ENCODE measurements at places on chromosomes 3 and 15.
A peak's percentile ranks its signal among the peaks of the same experiment; 100 is the strongest.

DNA sequence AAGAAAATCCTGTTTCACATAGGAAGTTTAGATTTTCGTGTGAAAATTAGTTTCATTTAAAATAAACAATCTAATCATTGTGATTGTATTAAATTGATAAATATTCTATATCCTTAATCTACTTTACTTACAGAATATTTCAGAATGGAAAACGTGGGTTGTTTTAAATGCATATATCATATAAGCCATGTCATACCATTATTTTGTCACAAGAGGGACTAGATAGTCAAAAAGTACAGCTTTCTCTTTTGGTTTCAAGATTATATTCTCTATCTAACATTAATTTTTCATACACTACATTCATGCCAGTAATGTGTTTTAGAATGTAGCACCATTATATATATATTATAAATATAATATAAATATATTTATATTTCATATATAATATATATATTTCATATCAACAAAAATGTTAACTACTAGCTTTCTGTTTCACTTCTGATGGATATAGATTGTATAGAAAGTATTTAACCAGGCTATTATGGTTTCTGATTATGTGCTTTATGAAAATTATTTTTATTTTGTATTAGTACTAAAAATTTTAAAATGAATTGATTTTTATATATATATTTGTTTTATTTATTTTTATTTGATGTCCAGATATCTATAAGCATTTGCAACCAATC, 45.3 kb downstream of the OSTN start:
- no peak for DNase-seq

DNA sequence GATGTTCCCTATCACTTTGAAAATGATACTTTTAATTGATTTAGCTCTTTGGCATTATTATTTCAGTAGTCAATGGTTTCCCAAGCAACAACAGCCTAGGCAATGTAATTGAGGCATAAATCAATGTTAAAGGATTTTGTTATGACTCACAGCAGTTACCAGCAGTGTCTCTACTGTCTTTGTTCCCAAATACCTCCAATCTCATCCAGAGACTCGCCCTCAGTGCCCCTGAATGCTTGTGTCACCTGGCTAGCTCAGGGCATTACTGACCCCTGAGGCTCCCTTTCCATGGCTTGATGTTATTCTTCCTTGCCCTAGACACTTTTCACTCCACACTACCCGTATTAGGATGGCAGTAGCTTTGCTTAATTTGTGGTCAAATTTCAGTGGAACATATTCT, 227.2 kb downstream of the SQOR start:
- no peak for DNase-seq

DNA sequence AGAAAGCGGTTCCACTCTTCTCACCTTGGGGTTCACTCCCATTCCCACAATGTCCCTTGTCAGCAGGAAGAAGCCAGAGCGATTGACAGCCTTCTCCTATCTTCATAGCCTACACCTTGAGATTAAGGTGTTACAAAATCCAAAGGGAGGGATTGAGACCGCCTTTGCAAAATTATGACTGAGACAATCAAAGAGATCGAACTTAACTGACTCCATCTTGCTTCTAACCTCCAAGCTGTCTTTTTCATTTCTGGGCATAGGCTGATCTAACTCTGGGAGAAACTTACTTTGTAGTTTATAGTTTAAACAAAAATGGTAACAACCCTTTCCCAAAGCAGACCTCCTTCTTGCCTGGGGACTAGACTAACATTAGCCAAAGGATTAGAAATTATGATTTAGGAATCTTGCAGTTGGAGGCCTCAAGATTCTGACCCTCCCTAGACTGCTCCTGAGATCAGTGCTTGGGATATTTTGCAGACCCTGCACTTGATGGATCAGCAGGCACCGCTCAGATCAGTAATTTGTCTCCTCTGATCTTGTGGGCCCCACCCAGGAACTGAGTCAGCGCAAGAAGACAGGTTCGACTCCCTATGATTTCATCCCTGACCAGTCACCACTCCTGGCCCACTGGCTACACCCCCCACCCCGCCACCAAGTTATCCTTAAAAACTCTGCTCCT, 40.0 kb downstream of the PAQR5 start:
- DNase-seq = peak; percentile 21

DNA sequence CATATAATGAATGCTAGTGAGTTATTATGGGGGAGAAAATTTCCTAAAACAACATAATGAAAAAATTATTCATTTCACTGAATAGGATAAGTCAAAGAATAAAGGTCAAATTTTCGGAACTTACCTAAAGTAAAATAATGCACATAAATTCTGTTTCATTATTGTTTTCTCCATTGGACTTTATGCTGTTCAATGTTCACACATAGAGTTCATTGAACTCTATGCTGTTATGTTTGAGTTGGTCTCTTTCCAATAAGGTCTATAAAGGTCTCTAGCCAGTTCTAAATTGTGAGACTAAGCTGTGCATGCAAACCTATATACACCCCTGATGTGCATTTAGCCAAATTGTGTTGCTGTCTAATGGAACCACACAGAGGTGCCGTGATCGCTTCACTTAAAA, 28.5 kb upstream of the STT3B start:
- no peak for DNase-seq

GRCh38 chr3:98180319-98180890, 13.9 kb downstream of the OR5H15 start:
- DNase-seq = no peak

DNA sequence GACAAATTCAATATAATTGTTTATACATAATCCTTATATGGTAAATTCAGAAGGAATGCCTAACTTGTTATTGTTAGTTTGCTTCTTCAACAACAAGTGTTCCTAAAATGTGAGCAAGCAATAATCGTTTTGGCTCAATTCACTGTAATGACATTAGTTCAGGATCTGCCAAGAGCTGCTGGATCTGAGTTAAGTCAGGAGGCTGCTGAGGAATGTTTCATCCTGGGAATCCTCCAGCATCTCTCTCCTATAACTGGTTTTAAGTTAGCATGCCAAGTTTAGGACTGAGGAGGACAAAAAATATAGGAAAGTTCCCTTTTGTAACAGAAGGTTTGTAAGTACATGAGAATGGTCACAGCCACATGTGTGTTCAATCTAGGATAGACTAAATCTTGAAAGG, 4.9 kb upstream of the GTF2A2 start:
- no peak for DNase-seq

DNA sequence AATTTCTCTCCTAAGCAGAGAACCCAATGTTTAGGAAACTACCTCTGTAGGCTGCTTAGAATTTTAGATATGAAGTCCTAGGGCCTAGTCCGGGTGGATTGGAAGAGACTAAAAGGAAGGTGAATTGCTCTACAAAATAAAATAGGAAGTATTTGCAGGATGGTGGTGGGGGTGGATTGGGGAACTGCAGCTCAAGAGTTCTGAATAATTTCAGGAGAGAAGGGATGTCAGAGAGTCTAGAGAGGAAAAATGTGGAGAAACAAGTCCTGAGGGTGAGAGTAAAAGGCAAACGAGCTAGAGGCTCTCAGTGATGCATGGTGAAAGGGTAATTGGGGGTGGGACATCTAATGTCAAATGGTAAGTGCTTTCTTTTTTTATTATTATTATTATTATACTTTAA, 10.2 kb upstream of the CP start:
- no peak for DNase-seq

DNA sequence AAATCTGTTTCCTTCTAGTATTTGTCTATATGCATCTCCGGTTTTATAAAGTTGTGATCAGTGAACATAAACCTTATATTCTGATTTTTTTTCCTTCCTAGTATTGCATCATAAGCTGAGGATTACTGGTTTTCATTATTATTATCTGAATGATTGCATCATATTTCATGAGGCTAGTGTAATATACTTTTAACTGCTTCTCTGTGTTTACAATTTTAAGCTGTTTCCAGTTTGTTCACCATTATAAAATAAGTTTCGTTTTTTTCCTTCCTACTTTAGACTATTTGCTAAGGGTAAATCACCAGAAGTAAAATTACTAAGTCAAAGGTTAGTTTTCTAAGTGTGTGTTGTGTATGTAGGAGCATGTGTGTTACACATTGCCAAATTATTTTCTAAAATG, 20.2 kb downstream of the SEMA6D start:
- DNase-seq = no peak

- no peak for DNase-seq
Observed at GRCh38 chr3:17009826-17010225, 125.1 kb downstream of the PLCL2 start.

DNA sequence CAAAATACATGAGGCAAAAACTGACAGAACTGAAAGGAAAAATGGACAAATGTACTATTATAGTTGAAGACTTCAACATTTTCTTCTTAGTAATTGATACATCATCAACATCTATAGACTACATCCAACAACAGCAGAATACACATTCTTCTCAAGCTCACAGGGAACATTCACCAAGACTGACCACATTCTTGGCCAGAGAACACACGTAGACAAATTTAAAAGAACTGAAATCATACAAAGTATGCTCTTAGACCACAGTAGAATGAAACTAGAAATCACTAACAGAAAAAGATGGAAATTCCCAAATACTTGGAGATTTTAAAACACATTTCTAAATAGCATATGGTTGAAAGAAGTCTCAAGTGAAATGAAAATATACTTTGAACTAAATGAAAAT, 55.1 kb upstream of the NSMCE3 start:
- no peak for DNase-seq

DNA sequence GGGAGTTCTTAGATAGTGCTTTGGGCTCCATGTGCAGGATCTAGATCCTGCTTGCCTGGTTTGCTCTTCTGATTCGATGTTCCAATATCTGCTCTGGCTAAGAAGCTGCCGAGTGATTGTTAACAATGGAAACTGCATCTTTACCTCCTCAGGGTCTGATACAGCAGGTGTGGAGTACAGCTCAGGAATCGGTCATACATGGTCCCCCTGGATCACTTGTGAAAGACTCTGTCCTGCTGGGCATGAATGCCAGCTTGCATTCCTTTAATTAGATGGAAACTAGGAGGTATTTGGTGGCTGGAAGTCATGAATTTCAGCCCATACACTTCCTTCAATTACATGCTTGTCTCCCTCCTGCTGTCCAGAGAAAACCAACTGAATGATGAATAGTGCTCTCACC, 95.3 kb downstream of the CHRNA7 start:
- no peak for DNase-seq

- no peak for DNase-seq
Observed at GRCh38 chr15:61141497-61142125, 87.5 kb downstream of the RORA start.

DNA sequence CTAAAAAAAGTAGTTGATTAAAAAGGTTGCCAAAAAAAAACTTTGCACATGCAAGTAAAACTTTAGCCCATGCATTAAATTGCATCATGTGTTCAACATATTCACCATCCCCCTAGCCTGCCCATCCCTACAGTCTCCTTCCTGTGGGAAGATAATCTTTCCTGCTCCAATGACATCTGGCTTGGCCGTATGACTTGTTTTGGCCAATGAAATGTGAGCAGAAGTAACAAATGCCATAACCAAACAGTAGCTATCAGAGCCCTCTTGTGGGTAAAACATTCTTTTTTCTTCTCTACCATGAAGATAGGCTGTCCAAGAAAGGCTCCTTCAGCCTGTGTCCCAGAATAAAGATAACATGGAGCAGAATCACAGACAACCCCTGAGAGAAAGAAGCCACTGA, 15.3 kb downstream of the ERC2 start:
- DNase-seq = peak; percentile 4

DNA sequence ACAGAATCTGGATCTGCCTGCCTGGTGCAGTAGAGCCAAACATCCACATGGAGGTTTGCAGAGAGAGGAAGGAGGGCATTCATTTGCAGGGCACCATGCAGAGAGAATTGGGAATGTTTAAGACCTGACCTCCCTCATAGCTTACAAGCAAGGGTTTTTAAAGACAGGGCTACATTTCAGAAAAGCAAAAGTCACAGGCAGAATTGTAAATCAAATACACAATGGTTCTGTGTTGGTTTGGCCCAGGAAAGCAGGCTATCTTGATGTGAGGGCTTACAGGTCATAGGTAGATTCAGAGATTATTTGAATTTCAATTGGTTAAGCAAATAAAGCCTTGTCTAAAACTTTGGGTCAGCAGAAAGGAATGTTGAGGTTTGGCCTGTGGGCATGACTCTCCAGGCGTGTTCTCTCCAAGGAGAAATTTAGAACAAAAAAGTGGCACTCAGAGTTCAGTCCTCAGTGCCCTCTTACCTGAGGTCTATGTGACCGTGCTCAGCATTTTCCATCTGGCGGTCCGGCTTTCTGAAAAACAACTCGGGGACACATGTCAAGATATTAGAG, 91.5 kb downstream of the CD47 start:
- DNase-seq = no peak
